ENCODE measurements at places on chromosomes 5 and 9.
A peak's percentile ranks its signal among the peaks of the same experiment; 100 is the strongest.

GRCh38 chr9:113567361-113568080 lies 104.0 kb downstream of the RGS3 start:
- DNase-seq: no peak

DNA sequence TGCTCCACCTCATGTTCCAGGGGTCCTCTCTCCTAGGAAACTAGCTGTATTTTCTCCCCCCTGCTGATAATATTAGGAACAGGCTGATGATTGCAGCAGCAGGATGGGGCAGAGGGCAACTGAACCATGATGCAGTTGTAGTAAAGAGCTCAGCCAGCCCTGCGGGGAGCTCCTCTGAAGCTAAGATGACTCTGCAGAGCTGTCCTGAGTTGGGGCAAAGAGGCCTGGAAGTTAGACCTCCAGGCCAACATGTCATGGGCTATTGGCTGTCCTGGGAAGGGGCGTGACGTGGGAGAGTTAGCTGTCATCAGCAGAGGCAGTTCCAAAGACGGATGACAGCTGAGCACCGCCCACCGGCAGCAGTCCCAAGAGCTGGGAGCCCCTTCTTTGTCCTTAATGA lies 6.6 kb upstream of the FBP1 start:
- peak; percentile 32 for DNase-seq

DNA sequence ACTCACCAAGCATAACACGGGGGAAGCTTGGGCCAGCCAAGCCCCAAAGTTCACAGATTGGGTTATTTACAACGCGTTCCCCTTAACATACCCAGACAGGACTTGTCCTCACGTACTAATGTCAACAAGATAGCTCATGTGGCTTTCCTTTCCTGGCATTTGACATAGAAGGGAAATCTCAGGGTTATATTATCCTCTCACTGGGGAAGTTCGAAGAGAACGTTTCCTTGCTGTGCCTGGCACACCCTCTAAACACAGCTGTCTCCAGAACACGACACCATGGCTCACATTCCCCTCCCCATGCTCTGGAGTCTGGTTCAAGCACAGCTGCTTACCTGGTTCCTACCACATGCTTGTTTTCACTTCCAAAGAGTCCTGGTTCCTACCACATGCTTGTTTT lies 46.8 kb upstream of the OTULINL start:
- no peak for DNase-seq

DNA sequence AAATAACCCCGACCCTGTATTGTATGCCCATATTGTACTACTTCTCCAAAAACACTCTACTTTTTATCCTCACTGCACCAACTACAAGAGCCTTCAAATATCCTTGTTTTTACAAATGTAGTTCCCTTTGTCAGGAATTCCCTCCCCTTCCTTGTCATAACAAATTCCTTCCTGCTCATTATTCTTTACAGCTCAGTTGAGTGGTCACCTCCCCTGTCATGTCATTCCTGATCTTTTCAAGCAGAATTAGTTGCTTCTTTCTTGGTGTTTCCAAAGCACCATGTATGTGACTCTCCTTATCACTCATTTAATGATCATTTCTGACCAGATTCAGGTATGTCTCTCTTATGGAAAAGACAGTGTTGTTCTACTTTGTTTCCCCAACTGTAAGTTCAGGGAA lies 194.2 kb upstream of the SMC2 start:
- DNase-seq: peak; percentile 46

- no peak for DNase-seq
Measured at GRCh38 chr5:68729678-68730077, 364.1 kb upstream of the SLC30A5 start.

- no peak for DNase-seq
Measured at GRCh38 chr9:32584784-32585183, 11.8 kb upstream of the NDUFB6 start.

- no peak for DNase-seq
Measured at GRCh38 chr9:126036881-126037291, 289.7 kb downstream of the PBX3 start.

DNA sequence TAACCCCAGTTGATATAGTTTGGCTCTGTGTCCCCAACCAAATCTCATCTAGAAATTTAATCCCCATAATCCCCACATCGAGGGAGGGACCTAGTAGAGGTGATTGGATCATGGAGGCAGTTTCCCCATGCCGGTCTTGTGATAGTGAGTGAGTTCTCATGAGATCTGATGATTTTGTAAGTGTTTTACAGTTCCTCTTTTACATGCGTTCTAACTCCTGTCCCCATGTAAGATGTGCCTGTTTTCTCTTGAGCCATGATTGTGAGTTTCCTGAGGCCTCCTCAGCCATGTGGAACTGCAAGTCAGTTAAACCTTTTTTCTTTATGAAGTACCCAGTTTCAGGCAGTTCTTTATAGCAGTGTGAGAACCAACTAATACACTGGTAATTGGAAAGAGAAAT lies 73.6 kb downstream of the CDH12 start:
- no peak for DNase-seq

- no peak for DNase-seq
Measured at GRCh38 chr5:179599100-179599499, 24.4 kb downstream of the HNRNPH1 start.

- no peak for DNase-seq
Measured at GRCh38 chr5:125703616-125704015, 719.6 kb upstream of the GRAMD2B start.

- DNase-seq: no peak
Measured at GRCh38 chr5:88780736-88781135, 102.2 kb downstream of the MEF2C start.

DNA sequence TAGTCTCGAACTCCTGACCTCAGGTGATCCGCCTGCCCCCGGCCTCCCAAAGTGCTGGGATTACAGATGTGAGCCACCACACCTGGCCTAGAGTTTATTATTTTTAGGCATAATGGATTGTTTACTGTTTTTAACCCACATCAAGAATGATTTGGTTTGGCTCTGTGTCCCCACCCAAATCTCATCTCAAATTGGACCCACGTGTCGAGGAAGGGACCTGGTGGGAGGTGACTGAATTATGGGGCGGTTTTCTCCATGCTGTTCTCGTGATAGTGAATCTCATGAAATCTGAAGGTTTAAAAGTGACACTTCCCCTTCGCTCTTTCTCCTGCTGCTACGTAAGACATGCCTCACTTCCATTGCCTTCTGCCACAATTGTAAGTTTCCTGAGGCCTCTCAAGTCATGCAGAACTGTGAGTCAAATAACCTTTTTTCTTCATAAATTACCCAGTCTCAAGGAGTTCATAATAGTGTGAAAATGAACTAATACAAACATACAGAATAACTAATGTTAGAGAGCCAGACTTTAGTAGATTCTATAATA lies 88.2 kb downstream of the RICTOR start:
- DNase-seq: no peak

- DNase-seq: no peak
Measured at GRCh38 chr5:15993334-15993733, 186.3 kb downstream of the MARCHF11 start.

GRCh38 chr5:66129144-66129543 lies 15.0 kb upstream of the SREK1 start:
- DNase-seq: peak; percentile 17

- DNase-seq: no peak
Measured at GRCh38 chr5:69152731-69153130, 14.2 kb upstream of the CCNB1 start.

- DNase-seq: peak; percentile 86
Measured at GRCh38 chr9:100473276-100474081, 530 bp downstream of the TMEFF1 start.
